Activated CD8-positive, alpha-beta memory T cell treated with anti-CD3 and anti-CD28 coated beads, Interleukin-2, amount 10 ng/mL, durations not matched to agents 7 days and 5 days (primary cell): ENCODE measurements at places on chromosomes 1 and 21.

- no peak for DNase-seq
Observed at GRCh38 chr21:35451276-35451675, 402.2 kb upstream of the RUNX1 start.

DNA sequence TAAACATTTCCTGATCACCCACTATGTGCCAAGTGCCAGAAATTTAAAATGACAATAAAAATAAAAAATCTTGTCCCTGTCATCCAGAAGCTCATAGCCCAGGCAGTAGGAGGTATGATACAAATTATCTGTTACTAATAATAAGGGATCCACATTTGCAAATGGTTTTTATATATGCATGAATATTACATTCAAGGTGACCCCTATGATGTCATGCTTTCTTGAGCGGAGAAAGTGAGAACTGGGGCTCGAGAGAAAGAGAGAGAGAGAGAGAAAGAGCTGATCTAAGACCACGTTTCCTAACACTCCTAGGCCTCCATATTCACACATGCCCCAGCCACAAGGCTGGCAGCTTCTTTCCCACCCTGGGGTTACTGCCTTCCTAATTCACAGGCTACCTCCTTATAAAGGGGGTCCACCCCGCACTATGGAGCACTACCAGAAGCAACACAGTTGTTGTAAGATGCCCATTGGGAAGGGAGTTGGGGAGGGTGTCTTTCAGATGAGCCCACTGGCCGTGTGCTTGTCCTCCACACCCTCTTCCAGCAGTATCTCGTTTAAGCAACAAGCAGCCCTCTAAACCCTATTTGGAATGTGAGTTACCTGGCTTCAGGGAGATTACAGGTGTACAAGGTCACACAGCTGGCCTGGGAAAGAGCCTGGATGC lies 28.8 kb upstream of the LRRN2 start:
- no peak for DNase-seq

- no peak for DNase-seq
Observed at GRCh38 chr1:117883616-117884015, 45.8 kb downstream of the GDAP2 start.

- DNase-seq, result no peak
Observed at GRCh38 chr1:230230948-230231773, 164.1 kb downstream of the GALNT2 start.

DNA sequence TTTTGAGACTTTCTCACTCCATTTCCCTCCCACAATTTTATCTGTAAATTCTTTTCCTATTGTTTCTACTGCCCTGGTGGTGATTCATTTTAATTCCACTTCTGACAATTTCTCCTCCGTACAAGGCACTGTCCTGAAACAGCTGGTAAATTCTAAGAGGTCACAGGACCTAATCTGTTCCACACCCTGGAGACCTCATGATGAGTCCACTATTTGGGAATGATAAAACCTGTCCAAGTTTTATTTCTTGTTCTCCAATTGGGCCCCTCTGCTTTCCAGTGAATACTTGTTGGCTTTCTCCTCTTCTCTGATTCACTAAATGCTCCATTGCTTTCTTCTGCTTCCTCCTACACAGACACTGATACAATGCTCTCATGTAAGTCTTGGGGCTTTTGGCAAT lies 343.1 kb upstream of the DUSP10 start:
- DNase-seq, result no peak

- no peak for DNase-seq
Observed at GRCh38 chr1:104467590-104467989, 717.9 kb downstream of the AMY1C start.

- DNase-seq, result peak; percentile 64
Observed at GRCh38 chr1:156625436-156626078, 6.3 kb downstream of the HAPLN2 start.

GRCh38 chr1:33188572-33189275 lies 6.9 kb upstream of the TRIM62 start:
- peak; percentile 35 for DNase-seq

GRCh38 chr1:82395440-82395839 lies 594.7 kb downstream of the ADGRL2 start:
- DNase-seq, result no peak

GRCh38 chr1:51750218-51750617 lies 128.3 kb downstream of the NRDC start:
- no peak for DNase-seq

- no peak for DNase-seq
Observed at GRCh38 chr1:30103708-30104411, 619.5 kb downstream of the MATN1 start.

DNA sequence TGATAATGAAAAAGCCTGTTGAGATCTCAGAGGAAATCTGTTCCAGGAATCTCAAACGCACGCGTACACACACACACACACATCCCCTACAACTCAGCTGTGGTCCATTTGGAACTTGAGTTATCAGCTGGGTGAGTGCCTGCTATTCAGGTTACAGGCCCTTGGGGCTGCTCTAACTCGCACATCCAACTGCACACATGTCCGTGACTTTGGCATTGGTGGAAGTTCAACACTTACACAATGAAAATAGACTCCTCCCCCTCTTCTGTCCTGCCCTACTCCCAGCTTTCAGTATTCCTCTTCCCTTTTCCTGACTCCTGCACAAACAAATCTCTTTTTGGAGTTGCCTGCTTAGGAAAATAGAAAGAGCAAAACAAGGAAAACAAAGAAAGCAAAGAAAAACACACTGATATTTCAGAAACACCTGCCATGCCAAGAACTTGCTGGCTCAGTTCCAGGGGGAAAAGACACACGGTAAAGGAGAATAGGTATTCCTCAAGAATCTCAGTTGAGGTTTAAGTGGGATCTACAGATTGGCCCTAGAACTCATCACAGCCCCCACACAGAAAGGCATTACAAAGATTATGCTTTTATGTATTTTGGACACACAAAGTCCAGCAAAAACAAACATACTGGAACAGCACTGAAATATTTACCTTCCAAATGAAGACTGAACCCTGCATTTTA lies 140.9 kb downstream of the TGFBR3 start:
- no peak for DNase-seq

DNA sequence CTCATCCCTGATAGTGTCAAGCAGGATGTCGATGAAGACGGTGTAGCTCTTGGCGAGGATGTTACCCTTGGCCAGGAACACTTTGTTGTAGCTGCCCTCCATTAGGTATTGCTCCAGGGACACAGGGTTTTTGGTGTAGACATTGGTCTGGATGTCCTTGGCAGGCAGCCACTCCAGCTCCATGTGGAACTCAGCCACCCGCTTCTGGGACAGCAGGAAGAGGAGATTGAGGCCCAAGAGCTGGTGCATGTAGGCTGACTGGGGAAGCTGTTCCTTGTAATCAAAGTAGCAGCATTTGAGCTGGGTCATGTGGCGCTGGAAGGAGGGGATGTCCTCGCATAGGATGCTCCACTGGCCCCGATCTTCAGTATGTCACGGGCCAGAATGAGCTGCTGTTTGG lies 9.5 kb downstream of the IL6R start:
- no peak for DNase-seq

DNA sequence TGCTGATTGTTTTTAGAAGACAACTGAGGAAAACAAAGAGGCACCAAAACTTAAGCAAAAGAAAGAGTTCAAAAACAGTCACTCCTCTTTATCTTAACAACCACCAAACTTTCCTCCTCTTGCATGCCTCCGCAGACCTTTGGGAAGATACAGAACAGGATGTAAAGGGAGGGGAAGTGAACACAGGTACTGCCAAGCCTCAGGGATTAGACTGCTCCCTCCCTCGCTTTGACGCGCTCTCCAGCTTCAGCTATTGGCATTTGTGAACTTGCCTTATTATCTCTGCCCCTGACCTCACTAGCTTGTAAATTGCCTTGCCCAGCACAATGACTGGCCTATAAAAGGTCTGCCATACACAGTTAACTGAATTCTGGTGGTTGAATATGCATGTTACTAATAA lies 4.8 kb upstream of the SRP9 start:
- DNase-seq, result no peak

DNA sequence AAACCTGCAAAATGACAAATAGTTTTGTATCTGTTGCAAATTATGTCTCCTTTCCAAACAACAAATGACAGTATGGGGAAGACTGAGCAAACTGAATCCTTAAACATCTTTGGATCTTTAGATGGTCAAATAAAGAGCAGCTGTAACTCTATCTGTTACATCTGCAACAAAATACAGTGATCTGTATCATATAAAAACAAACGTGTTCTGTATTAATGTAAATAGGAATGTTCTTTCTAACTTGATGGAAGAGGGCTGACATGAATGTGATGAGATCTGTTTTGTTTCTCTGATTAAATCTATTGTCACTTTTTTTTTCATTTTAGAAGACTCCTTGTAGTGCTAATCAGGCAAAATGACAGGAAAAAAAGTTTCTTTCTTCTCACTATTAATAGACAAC lies 159.5 kb downstream of the GPATCH2 start:
- no peak for DNase-seq

GRCh38 chr1:112219267-112219666 lies 176.7 kb upstream of the CTTNBP2NL start:
- no peak for DNase-seq

- no peak for DNase-seq
Observed at GRCh38 chr1:245946905-245947304, 560.2 kb downstream of the SMYD3 start.

- no peak for DNase-seq
Observed at GRCh38 chr1:19377812-19378718, 65.9 kb downstream of the SLC66A1 start.

DNA sequence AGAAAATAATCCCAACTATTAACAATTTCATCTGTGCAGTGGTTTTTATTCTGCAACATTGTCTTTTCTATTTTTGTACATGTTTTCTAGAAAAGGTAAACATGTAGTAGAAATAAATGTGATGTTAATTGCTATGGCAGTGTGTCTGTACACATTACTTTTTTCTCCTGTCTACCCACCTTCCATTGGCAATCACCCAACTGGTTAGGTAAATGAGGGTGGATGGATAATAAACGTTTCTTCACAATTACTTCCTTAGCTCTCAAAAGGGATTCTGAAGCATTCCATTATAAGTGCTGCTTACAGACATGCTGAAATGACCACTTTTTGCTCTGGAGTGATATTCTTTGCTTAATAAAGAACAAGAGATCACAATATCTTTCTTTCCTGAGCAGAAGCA lies 61.4 kb downstream of the MAGI3 start:
- no peak for DNase-seq

DNA sequence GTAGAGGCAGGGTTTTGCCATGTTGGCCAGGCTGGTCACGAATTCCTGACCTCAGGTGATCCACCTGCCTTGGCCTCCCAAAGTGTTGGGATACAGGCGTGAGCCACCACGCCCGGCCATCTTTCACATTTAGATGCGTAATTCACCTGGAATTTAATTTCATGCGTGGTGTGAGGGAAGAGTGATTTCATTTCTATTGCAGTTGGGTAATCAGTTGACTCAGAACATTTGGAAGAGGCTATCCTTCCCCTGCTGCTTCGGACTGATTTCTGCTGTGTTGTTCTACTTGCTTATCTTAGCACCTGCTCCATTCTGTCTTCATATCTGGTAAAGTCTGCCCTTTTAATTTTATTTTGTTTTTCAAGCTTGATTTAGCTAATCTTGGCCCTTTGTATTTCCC lies 19.1 kb downstream of the DIP2A start:
- no peak for DNase-seq

- no peak for DNase-seq
Observed at GRCh38 chr1:219927956-219928790, at the start of gene SLC30A10. SLC30A10 (minus strand) TSS chr1:219928557; CDS start chr1:219928440, 117 bp downstream.

GRCh38 chr1:56463376-56463775 lies 116.0 kb downstream of the PLPP3 start:
- no peak for DNase-seq

DNA sequence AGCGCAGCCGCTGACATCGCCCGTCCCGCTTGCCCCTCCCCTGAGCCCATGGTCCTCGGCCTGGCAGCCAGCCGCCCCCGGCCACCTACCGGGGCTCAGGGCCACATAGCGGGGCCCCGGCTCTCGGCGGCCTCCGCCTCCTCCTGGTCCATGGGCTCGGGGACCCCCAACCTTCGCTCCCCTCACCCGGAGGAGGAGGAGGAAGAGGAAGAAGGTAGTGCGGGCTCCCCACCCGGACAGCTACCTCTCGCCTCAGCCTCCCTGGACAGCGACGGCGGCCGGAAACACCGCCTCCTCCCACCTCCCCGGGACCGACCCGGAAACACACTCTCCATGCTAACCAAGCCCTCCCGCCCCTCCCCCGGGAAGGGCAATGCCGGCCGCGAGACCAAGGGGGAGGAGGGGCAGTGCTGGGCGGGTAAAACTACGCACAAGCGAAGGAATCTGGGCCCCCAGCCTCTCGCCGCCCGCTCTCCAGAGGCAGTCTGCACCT lies at the start of gene KIAA0319L:
Gene KIAA0319L (minus strand): TSS at position 286 of the 493 bp plus-strand sequence. CDS start 2,912 bp downstream, outside the sequence.
- no peak for DNase-seq

GRCh38 chr1:31625561-31626222 lies 8.2 kb downstream of the HCRTR1 start:
- no peak for DNase-seq

GRCh38 chr1:76668046-76668445 lies 199.2 kb upstream of the ST6GALNAC5 start:
- no peak for DNase-seq

DNA sequence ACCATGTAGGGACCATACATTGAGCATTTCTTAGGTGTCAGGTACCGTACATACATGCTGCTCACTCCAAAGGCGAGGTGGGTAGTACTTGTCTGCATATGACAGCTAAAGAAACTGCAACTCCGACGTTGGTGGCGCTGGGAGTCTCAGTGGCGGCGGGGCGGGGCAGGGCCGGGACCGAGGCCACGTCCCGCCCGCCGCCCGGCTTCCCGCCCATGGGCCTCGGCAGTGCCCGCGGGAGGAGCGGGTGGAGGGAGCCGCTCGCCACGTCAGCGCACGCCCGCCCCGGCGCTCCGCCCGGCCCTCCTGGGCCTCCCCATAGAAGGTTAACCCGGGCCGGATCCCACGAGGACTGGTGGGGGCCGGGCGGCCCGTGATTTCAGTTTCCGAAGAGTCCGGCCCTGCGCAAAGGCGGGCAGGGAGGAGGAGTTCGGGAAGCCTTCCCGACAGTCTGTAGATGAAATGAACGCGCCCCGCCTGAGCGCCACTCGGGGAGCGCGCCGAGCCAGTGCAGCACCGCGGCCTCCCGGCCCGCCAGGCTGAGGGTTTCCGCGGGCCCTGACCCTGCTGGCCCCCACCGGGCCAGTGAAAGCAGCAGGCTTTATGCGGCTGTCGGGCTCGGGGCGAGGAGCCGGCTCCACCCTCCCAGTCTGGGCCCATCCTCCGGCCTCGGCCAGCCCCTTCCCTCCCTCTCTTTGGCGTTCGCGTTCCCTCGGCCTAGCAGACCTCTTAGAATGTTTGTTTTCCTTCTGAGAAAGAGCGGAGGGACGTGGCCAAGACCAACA lies 119.9 kb upstream of the JUN start:
- peak; percentile 89 for DNase-seq

DNA sequence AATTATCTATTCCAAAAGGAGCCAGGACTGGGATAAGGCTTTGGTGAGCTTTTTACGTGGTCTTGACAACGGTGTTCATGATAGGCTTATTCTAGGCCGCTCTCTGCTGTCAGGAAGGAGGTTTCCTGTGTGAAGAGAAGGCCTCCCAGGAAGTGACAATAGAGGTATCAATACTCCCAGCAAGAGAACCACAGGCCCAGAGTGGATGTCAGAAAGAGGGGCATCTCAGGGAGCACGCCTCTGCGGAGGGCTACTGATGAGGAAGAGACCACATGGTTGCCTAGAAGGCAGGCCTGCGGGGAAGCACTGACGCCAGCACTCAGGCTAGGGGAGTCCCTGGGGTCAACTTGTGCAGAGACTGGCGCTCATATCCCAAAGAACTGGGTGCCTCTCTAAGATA lies 60.4 kb downstream of the ITPKB start:
- peak; percentile 65 for DNase-seq

GRCh38 chr1:21077085-21077484 lies 99.6 kb downstream of the EIF4G3 start:
- DNase-seq, result no peak

- no peak for DNase-seq
Observed at GRCh38 chr1:247295274-247295684, 36.4 kb downstream of the ZNF496 start.
